ENCODE measurements at places on chromosomes 3 and 15.

DNA sequence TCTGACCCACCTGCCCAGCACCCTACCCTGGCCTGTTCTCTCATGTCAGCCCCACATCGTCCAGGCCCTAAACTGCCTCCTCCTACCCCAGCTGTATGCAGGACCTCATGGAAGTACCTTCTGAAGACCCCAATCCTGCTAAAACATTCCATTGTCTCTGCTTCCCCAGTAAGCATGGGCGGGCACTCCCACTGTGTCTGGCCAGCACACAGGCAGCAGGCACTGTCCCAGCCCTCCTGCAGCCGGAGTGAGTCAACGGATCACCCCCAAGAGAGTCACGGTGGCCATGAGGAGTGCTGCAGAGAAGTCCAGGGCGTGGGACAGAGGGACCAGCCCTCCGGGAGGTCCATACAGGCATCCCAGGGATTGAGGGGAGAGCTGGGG, 36.4 kb upstream of the SLCO2A1 start:
- DNase-seq: no peak

- no peak for DNase-seq
Observed at GRCh38 chr15:59688423-59688781, 718 bp downstream of the BNIP2 start.

DNA sequence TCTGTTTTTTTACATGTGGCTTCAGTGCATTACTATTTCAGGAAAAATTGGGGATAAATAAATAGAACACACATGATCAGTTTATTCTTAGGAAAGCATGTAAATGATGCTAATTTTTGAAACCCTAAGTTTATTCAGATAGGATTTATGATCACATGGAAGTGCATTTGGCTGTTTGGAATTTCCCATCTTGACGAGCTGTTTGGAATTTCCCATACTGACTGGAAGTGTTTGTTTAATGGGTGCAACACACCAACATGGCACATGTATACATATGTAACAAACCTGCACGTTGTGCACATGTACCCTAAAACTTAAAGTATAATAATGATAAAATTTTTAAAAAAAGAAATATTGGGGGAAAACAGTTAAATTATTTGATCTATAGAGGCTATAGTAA, 79.5 kb downstream of the COL6A6 start:
- DNase-seq: no peak

GRCh38 chr3:139732729-139733128, 55.0 kb upstream of the NMNAT3 start:
- no peak for DNase-seq

DNA sequence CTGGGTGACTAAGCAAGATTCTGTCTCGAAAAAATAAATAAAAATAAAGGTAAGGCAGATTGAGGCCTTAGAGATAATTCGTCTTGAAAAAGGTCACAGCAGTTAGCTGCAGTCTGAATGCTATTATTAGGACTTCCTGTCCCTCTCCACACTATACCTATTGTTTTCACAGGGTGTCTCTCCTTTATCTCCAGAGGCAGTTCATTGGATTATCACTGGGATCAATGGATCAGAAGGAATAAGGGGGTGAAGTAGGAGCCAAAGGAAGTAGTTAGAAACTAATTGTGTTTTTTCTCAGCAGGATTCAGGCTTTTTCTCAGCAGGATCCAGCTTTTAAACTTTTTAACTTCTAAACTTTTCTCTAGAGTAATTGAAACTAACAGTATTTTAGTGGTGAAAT, 326.9 kb downstream of the IL5RA start:
- DNase-seq: no peak

- no peak for DNase-seq
Observed at GRCh38 chr3:110261141-110261540, 810.5 kb upstream of the NECTIN3 start.

DNA sequence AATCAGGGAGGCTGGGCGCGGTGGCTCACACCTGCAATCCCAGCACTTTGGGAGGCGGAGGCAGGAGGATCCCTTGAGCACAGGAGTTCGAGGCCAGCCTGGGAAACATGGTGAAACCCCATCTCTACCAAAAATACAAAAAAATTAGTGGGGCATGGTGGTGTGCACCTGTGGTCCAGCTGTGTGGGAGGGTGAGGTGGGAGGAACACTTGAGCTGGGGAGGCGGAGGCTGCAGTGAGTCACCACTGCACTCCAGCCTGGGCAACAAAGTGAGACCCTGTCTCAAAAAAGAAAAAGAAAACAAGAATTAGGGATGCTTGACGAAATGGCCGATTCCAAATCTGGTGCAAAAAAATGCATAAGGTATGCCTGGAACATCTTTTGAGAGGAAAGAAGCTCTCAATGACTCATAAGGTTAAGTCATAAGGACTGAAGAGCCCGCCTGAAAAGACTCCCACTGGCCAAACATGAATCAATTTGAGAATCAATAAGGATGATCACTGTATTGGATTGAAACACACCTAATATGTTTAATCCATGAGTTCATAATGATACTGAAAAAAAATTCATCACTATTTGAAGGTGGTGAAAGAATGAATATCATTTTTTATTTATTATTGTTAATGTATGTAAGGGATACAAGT, 27.7 kb downstream of the BLM start:
- DNase-seq: no peak

DNA sequence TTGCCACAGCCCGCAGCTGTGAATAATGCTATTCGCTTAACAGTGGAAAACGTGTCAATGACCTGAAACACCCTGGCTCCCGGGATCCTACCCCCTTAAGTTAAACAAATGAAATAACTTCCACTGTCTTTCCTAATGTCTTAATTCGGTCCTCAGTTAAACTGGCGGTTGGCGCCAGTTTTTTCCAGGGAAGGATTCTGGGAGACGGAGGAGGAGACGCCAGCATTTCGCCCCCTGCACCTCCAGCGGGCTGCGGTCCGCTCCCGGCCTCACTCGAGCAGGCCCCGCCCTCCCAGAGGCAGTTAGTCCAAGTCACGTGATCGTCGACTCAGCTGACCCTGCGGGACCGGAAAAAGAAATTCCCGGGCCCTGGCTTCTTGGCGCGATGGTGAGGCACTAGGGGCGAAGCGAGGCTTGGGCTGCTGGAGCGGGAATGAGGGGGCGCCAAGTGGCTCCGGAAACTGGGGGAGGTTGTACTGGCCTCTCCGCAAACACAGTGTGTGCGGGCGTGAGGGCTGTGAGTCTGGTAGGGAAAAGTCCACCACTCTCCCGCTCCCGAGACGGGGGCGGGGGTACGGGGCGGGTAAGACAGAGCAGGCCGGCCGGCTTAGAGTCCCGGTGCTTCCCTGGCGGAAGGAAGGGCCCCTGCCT, at the start of gene COMMD4:
COMMD4 (plus strand) TSS at position 359 of the 651 bp plus-strand sequence; CDS start at position 386, 27 bp downstream.
- peak; percentile 42 for DNase-seq

DNA sequence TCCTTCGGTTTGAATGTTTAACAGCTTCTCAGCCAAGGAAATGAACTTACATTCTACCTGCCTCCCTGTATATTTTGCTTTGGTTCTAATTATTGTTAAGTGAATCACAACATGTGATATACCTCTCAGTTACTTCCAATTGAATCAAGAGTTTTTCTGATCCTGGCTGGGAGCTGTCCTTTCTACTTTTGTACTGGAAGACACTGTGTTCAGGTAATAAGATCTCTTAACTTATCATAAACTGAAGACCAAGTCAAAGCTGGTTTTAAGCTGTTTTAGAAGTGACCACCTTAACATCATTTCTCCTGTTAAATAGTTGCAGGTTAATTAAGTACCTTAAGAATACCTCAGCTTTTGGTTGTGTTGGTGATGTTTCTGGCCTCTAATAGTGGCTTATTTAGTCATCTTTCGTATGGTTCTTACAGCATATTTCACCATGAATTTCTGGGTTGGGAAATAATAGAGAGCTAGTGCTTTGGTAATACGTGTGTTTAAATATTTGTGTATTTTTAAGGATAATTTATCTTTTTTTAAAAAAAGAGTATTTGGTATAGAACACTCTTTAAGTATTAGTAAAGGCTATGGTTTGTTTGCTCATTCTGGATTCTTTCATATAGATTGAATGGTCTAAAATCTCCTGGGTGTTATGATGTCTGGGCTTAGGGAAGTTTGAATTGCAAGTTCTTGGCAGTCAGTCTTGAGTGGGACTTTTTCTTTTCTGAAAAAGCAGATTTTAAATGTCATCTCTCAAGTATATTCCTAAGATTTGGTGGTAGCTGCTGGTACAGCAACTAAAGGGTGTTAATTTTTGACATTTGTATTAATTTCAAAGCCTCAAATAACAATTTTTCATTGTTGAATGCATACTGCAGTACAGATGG, 1.6 kb downstream of the RAB8B start:
- DNase-seq: no peak

GRCh38 chr3:123092243-123092642, 25.4 kb downstream of the PDIA5 start:
- no peak for DNase-seq

DNA sequence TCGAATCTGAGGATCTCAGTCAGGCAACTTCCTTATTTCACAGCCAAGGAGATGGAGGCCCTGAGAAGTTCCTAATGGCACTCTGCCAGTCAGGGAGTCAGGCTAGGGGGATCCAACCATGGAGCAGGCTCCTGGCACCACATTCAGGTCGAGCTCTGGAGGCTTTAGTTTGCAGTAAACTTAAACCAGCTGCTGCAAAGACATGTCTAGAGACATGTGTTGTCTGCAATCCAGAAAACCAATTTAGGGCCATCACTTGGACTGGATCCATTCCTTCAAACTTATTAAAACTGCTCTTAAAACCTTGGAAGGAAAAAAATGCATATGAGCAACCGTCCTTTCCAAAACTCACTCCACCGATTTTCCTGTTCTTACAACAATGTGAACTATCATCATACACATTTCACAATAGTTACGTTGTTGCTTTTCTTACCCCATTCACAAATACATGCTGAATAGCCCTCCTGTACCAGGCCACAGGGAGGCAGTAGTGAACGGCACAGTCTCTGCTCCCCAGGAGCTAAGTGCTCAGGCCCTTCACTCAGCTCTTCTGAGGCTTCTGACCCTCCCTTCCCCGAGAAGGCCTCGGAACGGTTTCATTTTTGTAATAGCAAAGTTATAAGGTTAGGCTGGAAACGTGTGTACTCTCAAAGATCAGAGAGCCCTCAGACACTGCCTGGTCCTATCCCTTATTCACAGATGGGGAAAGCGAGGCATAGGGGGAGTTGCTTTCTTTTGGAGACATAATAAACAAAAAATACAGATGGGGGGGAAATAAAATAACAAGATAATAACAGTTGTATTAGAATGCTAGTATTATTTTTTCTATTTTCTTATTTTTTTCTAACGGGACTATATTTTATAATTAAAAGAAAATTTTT, 20.1 kb downstream of the RFT1 start:
- no peak for DNase-seq

- no peak for DNase-seq
Observed at GRCh38 chr15:93823971-93824913, 407.1 kb upstream of the MCTP2 start.
